Muscle of leg (tissue), 16 donors: ENCODE measurements at places on chromosomes 2 and 18. TPM values are rescaled to one million over a fixed set of nuclear protein-coding genes. Genes with fewer than 3 reads are reported as not detected.

GRCh38 chr2:108444941-108445840, 3.8 kb upstream of the GCC2 start:
- H3K4me3 ChIP-seq: no peak overlapping the region
- DNase-seq: no peak
- H3K27me3 ChIP-seq: no peaks in the 10 kb centered on the region
- peaks cover 4% of the 10 kb centered on the region for H3K4me1 ChIP-seq
- H3K27ac ChIP-seq: no peak overlapping the region

- no peak for DNase-seq
- H3K27ac ChIP-seq: no peak overlapping the region
These were observed 59.7 kb downstream of the PAX3 start for GRCh38 chr2:222239091-222239490.

- peaks cover 17% of the 10 kb centered on the region for H3K4me1 ChIP-seq
- DNase-seq: no peak
- H3K4me3 ChIP-seq: no peak overlapping the region
- H3K27ac ChIP-seq: peak overlapping the region; percentile 36
- H3K27me3 ChIP-seq: no peaks in the 10 kb centered on the region
These were observed 51.9 kb downstream of the SETBP1 start for GRCh38 chr18:44732599-44732998.

- H3K4me1 ChIP-seq: peaks cover 11% of the 10 kb centered on the region
- H3K36me3 ChIP-seq: no peaks in the 10 kb centered on the region
- no peaks in the 10 kb centered on the region for H3K27me3 ChIP-seq
These were observed 4.1 kb upstream of the TMEM177 start for GRCh38 chr2:119674711-119675500.

DNA sequence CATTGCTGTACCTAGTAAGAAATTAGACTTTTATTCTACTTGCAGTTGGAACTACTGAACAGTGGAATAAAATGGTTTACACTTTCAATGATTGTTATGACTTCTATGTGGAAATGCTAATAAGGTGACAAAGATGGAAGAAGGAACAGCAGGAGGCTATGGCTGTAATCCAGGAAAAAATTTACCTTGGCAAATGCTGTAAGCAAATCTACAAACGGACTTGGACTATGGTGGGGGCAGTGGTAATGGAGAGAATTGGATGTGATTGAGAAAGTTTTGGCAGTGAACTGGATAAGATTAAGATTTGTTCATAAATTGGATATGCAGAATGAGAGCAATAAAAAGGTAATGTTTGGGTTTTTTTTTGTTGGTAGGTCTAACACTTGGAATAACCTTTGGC, 111.0 kb upstream of the ERBB4 start:
- H3K36me3 ChIP-seq: no peaks in the 10 kb centered on the region
- no peaks in the 10 kb centered on the region for H3K27me3 ChIP-seq
- H3K4me1 ChIP-seq: no peaks in the 10 kb centered on the region
- no peak overlapping the region for H3K27ac ChIP-seq
- H3K4me3 ChIP-seq: no peak overlapping the region

GRCh38 chr2:223510713-223511112, 91.4 kb downstream of the SCG2 start:
- no peak overlapping the region for H3K27ac ChIP-seq
- H3K27me3 ChIP-seq: no peaks in the 10 kb centered on the region
- no peak overlapping the region for H3K4me3 ChIP-seq

DNA sequence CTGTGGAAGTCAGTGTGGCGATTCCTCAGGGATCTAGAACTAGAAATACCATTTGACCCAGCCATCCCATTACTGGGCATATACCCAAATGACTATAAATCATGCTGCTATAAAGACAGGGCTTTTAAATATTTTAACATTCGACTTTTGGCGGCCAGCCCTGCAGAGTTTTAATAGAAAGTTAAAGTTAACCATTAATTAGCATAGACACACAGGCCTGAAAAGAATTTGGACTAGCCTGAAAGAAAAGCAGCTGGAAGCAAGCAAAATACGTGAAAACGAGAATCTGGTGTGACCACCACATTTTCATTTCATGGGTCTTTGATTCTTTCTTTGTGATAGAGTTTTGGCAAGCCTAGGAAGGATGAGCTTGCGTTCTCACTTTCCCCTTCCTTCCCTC, 184.0 kb downstream of the SCG2 start:
- H3K36me3 ChIP-seq: no peaks in the 10 kb centered on the region
- H3K27me3 ChIP-seq: no peaks in the 10 kb centered on the region
- no peaks in the 10 kb centered on the region for H3K4me1 ChIP-seq
- DNase-seq: peak; percentile 59

DNA sequence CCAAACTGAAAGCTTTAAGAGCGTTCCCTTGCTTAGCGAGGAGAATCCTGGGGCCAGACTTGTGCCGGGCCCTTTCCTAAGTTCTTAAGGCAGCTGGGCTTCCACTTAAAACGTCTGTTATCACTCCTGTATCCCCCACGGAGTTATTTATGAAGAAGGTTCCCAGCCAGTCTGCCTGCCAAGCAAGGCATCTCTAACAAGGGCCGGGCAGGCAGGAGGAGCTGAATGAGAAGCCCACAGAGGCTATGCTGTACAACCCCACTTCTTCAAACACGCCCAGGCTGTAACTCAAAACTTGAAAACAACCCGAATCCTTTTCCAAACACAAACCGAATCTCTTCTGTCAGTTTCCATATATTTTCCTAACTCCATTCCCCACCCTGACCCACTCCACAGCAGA, 39.0 kb upstream of the ZFP36L2 start:
- no peaks in the 10 kb centered on the region for H3K27me3 ChIP-seq
- peak; percentile 65 for DNase-seq

DNA sequence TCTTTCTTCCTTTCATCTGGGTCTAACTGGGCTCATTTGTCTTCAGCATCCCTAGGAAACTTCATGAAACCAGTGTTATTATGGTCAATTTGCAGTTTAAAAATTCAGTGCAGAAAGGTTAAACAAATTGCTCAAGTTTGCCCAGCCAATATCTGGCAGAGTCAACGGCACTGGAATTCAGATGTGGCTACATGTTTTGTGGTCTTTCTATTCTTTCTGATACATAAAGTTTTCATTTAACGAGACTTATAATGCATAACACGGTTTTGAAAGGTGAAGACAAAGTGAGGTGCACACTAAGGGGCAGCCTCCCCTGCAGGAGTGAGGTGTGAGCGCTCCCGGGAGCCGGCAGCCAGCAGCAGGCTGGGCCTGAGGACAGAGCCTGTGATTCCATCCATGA, 164.6 kb downstream of the RTP5 start:
- no peak for DNase-seq
- H3K27me3 ChIP-seq: peaks cover 21% of the 10 kb centered on the region
- H3K27ac ChIP-seq: no peak overlapping the region
- H3K4me3 ChIP-seq: no peak overlapping the region
- H3K4me1 ChIP-seq: no peaks in the 10 kb centered on the region
- H3K36me3 ChIP-seq: no peaks in the 10 kb centered on the region

GRCh38 chr2:240624950-240625621, at the start of gene GPR35:
GPR35 (plus strand) TSS chr2:240625480; CDS start chr2:240629953, 4,473 bp downstream.
- H3K27ac ChIP-seq: no peak within 1 kb of the TSS
- H3K4me3 ChIP-seq: no peak within 1 kb of the TSS
- DNase-seq: peak; percentile 27
- H3K27me3 ChIP-seq: no peaks in the 10 kb centered on the region
- no peaks in the 10 kb centered on the region for H3K36me3 ChIP-seq
- peaks cover 7% of the 10 kb centered on the region for H3K4me1 ChIP-seq

- peaks cover 14% of the 10 kb centered on the region for H3K4me1 ChIP-seq
- no peak overlapping the region for H3K4me3 ChIP-seq
- H3K27me3 ChIP-seq: peaks cover 5% of the 10 kb centered on the region
- no peaks in the 10 kb centered on the region for H3K36me3 ChIP-seq
- DNase-seq: peak; percentile 61
These were observed 21.5 kb upstream of the ZNF532 start for GRCh38 chr18:58842978-58843687.

DNA sequence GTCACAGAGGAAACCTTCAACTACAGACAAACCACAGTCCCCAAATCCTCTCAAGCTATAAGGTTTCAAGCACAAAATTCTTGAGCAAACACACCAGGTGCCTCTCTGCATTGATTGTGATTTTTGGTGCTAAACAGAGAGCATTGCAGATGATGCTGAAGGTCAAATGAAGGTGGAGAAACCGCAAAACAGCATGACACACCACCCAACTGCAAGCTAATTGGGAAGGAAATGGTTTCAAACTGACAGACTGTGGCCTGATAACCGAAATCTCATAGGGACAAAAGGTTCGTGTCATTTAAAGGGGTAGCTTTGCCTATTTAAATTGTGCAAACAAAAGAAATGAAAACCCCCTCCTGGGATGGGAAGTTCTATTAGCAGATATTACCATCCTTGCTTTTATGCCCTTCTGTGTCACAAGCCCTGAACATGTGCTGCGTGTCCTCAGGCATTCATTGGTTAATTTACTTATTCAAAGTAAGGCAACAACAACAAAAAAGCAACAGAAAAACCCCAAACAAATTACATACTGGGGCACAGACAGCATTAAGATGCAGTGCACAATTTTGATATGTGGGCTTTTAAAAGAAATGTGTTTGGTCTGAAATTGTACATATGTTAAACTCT, 154.9 kb downstream of the AQP4 start:
- H3K4me1 ChIP-seq: no peaks in the 10 kb centered on the region
- H3K27me3 ChIP-seq: no peaks in the 10 kb centered on the region
- H3K4me3 ChIP-seq: no peak overlapping the region
- H3K27ac ChIP-seq: no peak overlapping the region

GRCh38 chr2:10410001-10410822, 37.9 kb downstream of the ODC1 start:
- H3K27me3 ChIP-seq: no peaks in the 10 kb centered on the region
- peaks cover 97% of the 10 kb centered on the region for H3K4me1 ChIP-seq
- no peak overlapping the region for H3K4me3 ChIP-seq
- peak; percentile 88 for DNase-seq
- H3K36me3 ChIP-seq: no peaks in the 10 kb centered on the region
- peak overlapping the region; percentile 96 for H3K27ac ChIP-seq

GRCh38 chr18:8389391-8390340, 219.6 kb upstream of the RAB12 start:
- no peaks in the 10 kb centered on the region for H3K27me3 ChIP-seq
- H3K4me1 ChIP-seq: no peaks in the 10 kb centered on the region
- no peak overlapping the region for H3K4me3 ChIP-seq
- peak; percentile 78 for DNase-seq
- peaks cover 36% of the 10 kb centered on the region for H3K36me3 ChIP-seq

GRCh38 chr2:65392609-65393008, 39.8 kb downstream of the SPRED2 start:
- no peaks in the 10 kb centered on the region for H3K27me3 ChIP-seq
- DNase-seq: no peak
- H3K27ac ChIP-seq: no peak overlapping the region
- no peak overlapping the region for H3K4me3 ChIP-seq
- peaks cover 26% of the 10 kb centered on the region for H3K4me1 ChIP-seq
- peaks cover 2% of the 10 kb centered on the region for H3K36me3 ChIP-seq

- no peaks in the 10 kb centered on the region for H3K4me1 ChIP-seq
- no peak overlapping the region for H3K4me3 ChIP-seq
- H3K27ac ChIP-seq: no peak overlapping the region
- H3K27me3 ChIP-seq: no peaks in the 10 kb centered on the region
- DNase-seq: no peak
- H3K36me3 ChIP-seq: no peaks in the 10 kb centered on the region
These were observed 141.6 kb downstream of the SLC8A1 start for GRCh38 chr2:40310303-40310702.

DNA sequence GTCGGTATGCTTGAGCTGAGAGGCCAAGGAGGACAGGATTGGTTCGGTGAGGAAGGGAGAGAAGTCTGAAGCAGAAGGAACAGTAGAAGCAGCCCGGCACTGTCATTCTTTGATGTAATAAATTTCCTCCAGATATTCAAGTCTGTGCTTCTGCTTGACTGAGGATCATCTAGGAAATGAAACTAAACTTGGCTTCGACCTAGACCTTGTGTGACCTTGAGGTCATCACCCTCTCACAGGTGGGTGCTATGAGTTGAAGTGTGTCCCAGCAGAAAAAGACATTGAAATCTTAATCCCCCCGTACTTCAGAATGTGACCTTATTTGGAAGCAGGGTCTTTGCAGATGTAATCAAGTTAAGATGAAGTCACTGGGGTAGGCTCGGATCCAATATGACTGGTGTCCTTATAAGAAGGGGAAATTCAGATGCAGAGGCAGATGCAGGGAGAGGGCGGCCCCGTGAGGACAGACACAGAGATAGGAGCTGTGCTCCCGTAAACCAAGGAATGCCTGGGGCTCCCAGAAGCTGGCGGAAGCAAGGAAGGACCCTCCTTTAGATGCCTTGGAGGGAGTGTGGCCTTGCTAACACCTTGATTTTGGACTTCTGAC, 49.0 kb downstream of the PRKCE start:
- no peaks in the 10 kb centered on the region for H3K4me1 ChIP-seq
- H3K27ac ChIP-seq: no peak overlapping the region
- H3K4me3 ChIP-seq: no peak overlapping the region
- H3K36me3 ChIP-seq: no peaks in the 10 kb centered on the region

GRCh38 chr2:187445051-187445450, 3.0 kb downstream of the CALCRL start:
- H3K27ac ChIP-seq: no peak overlapping the region
- H3K4me1 ChIP-seq: no peaks in the 10 kb centered on the region
- H3K36me3 ChIP-seq: no peaks in the 10 kb centered on the region

DNA sequence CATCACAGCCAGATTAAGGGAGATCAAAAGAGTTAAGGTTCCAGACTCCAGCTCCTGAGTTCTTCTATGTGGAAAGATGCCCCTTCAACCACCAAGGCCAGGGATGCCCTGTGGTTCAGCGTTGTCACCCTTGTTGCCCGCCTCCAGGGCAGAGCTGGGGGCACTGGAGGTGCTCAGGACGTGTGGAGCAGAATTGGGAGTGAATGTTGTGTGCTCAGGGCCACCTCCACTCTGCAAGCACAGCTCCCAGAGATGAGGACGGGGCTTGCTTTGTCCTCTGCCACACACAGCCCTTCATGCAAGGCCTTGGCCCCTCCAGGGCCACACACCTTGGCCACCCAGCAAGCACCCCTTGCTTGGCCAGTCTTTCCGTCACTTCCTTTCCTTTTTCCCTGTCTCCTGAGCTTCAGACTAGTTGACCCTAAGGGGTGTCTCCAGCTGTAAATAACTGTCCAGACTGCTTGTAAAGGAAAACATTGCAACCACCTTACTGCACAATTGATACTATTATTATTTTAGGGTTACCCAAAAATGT, 103.3 kb downstream of the AGAP1 start:
- H3K27ac ChIP-seq: no peak overlapping the region
- H3K4me1 ChIP-seq: peaks cover 26% of the 10 kb centered on the region
- no peaks in the 10 kb centered on the region for H3K27me3 ChIP-seq
- peaks cover 3% of the 10 kb centered on the region for H3K36me3 ChIP-seq

MYOM1 gene
- total RNA-seq: 377 TPM

NEU2 gene
- total RNA-seq: not detected

KCNE4 gene
- 7.2 TPM for total RNA-seq

DQX1 gene
- 0.04 TPM for total RNA-seq

KCNG2 gene
- 0.44 TPM for total RNA-seq

PRKAG3 gene
- 19.3 TPM for total RNA-seq

IGFBP5 gene
- 461 TPM for total RNA-seq

IL36G gene
- total RNA-seq: 0.31 TPM

M1AP gene
- 0.18 TPM for total RNA-seq

CCDC68 gene
- total RNA-seq: 0.58 TPM

SLC4A5 gene
- total RNA-seq: 2.2 TPM

GDF7 gene
- total RNA-seq: 0.62 TPM

GALNT1 gene
- total RNA-seq: 96.6 TPM

C2orf72 gene
- total RNA-seq: 0.62 TPM

DPY30 gene
- total RNA-seq: 47.5 TPM
